ENCODE measurements at places on chromosomes 2 and 18. TPM values are rescaled to one million over a fixed set of nuclear protein-coding genes. Genes with fewer than 3 reads are reported as not detected.

Gene PHLPP1
- total RNA-seq: 20.3 TPM

- DNase-seq: no peak
- H3K27me3 ChIP-seq: peaks cover 4% of the 10 kb centered on the region
- no peaks in the 10 kb centered on the region for H3K4me1 ChIP-seq
- H3K36me3 ChIP-seq: no peaks in the 10 kb centered on the region
- H3K27ac ChIP-seq: no peak overlapping the region
- H3K4me3 ChIP-seq: no peak overlapping the region
Measured at GRCh38 chr2:232532419-232532818, 6.5 kb downstream of the CHRND start.

GRCh38 chr2:48715956-48716355 is 39.6 kb downstream of the LHCGR start:
- no peak for DNase-seq
- no peaks in the 10 kb centered on the region for H3K27me3 ChIP-seq

DNA sequence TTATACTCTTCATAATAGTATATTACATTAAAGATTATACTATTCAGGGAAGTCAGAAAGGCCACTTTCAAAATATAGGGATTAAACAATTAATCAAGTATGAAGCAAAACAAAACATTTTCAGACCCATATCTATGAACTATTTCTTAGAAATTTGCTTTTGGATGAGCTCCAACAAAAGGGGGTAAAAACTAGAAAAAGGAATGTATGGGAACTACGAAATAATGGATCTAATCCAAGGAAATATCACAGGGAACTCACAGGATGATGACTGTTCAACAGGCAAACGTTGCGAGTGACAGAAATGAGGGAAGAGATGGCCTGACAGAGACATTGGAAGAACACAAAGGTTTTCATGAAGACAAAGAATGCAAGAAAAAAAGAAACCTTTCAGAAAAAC is 27.9 kb downstream of the G6PC2 start:
- H3K36me3 ChIP-seq: no peaks in the 10 kb centered on the region
- H3K27ac ChIP-seq: no peak overlapping the region
- H3K27me3 ChIP-seq: peaks cover 7% of the 10 kb centered on the region
- no peaks in the 10 kb centered on the region for H3K4me1 ChIP-seq

GRCh38 chr2:57448816-57449215 is 597.8 kb upstream of the VRK2 start:
- H3K4me3 ChIP-seq: no peak overlapping the region
- H3K36me3 ChIP-seq: no peaks in the 10 kb centered on the region
- H3K4me1 ChIP-seq: no peaks in the 10 kb centered on the region
- H3K27me3 ChIP-seq: no peaks in the 10 kb centered on the region

GRCh38 chr18:75179819-75180600 is 28.9 kb downstream of the PTGR3 start:
- H3K27me3 ChIP-seq: peaks cover 2% of the 10 kb centered on the region
- H3K4me1 ChIP-seq: no peaks in the 10 kb centered on the region
- no peak for DNase-seq
- H3K27ac ChIP-seq: no peak overlapping the region
- no peak overlapping the region for H3K4me3 ChIP-seq
